Immature natural killer cell (primary cell): ENCODE measurements at places on chromosomes 3 and 15.
A peak's percentile ranks its signal among the peaks of the same experiment; 100 is the strongest.

DNA sequence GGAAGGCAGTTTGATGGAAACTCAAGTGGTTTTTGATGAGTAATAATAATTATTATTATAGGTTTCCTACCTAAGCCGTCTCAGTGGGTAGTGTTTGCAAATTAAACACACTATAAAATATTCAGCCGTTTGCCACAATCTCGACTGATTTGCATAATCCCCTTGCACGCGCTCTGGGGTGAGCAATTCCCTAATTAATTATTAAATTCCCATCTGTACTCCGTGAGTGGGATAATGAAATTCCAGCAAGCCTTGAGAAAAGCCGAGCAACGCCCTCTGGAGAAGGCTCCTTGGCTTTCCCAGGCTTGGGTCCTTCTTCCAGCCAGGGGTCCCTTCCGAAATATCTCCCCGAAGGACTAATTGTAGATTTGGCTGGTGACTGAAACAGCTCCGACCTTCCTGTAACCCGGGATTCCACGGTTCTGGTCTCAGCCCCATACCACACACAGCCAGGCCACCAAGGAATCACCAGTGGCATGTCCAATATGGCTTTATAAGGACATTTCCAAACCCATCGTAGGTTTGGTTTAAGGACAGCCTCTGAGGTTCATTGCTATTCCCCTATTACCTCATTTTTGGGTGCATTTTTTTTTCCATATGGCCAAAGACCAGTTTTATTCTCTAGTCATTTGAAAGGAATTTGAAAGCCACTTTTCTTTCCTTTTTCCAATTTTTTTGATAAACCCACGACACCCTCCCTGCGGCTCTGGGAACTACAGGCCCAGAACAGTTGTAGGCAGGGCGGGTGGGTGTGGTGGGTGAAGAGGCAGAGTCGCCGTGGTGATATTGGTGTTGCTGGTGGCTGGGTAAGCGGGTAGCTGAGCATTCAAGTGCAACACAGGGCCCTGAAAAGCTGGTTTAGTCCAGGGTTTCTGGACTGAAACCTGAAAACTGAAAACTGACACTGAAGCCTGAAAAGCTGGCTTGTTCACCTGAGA is 33.2 kb upstream of the RGMA start:
- no peak for DNase-seq

DNA sequence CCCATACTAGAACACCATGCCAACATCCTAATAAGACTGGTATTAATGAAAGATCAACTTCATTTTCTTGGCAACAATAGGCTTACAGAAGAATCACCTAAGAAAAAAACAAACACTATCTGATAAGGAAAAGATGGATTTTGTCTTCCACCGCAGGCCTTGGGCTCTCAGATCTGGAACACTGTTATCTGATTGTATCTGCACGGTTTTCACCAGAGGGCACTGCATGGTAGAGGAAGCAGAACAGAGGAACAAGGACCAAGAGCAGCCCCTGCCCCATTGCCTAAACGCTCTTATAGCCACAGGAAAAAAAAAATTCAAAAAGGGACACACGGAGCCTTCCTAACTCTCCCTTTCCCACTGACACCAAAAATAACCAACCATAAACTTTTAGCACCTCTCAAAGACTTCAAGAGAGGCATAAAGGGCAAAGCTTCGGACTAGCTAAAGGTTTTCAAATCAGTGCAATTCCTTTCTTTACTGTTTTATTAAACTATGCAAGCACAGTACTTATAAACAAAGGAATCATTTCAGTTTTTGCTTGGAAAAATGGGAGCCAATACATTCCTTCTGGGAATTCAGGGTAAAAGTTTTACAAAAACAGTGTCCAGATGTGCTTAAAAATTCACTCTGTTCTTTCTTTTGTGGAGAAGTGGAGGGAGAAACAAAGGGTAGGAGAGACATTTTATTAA is 23.3 kb downstream of the IL17RD start:
- no peak for DNase-seq

DNA sequence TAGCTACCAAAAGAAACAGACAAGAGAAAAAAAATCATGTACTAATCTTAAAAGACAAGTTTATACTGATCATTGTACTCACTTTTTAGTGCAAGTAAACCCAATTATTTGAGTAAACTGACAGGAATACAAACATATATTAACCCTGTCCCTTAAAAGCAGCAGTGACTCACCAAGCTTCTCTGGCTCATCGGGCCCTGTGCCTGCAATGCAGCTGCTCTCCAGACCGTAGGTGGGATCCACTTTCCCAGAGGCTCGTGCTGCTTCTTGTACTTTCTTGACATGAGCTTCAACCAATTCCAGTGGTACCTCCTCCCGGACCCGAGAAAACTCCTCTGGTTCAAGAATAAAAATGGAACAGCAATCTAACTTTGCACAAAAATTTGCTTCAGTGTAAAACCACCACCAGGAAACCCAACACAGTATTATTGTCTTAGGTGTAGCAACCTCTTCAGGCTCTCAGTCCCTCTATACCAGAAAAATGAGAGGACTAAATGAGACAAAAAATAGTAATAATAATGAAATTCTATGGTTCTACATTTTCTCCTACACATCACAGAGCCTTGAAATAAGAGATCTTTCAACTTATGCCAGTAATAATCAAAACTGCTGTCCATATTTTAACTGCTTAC is 82.6 kb upstream of the CSPG5 start:
- DNase-seq: no peak

GRCh38 chr3:164779816-164780215 is 298.5 kb downstream of the SI start:
- no peak for DNase-seq

DNA sequence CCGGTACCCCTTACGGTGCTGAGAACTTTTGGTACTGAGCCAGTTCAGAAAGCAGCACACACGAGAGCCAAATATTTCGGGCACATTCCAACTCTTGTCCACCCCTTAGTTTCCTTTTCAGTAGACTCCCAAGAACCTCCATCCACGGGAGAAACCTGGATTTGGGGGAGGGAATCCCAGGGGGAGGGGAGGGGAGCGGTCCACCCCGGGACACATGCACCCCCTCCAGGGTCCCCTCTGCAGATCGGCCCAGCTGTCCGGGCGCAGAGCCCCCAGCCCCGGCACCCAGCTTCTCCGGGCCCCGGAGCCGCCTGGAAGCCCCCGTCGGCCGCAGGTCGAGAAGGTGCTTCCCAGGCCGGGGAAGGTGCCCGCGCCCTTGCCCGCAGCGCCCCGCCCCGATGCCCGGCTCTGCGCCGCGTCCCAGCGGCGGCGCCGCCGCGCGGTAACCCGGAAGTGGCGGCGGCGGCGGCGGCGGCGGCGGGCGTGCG is 455 bp upstream of the ABHD17C start:
- DNase-seq: peak; percentile 34

DNA sequence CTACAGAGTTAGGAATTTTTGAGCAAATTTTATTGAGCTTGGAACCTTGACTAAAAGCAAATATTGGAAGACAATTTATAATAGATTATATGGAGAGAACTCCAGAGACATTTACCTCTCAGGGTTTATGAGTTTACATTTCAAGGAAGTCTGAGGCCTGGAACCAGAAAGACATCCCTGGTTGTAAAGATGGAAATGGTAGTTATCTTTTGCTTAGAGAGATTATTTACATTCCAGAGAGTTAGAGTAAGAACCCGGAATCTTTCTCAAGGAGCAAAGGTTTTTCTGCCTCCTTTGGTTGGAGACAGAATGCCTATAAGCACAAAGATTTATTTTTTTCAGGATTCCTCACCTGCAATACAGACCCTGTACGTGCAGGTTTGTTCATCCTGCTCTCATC is 458.1 kb downstream of the TBL1XR1 start:
- no peak for DNase-seq

DNA sequence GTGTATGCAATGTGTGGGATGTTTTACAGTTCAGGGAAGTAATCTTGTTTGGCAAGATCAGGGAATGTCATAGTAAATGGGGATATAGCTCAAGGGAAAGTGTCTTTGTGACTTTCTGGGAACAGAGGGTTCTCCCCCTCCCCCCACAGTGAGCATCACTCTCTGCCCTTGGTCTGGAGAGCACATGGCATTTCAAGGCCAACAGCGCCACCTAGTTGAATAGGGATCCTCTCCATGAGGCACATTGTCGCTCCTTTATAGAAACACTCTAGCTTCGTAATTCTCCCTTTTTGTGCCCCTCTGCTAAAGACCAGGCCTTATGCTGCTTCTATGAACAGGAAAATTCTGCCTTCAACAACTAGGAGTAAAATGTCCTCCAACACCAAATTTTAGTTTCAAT is 37.1 kb upstream of the ARNT2 start:
- no peak for DNase-seq

GRCh38 chr15:74269362-74270035 is 33.4 kb downstream of the CCDC33 start:
- DNase-seq: no peak

GRCh38 chr15:26773917-26774316 is 1.1 kb upstream of the GABRB3 start:
- DNase-seq: no peak

- DNase-seq: no peak
Measured at GRCh38 chr15:68808770-68809169, 11.9 kb downstream of the ANP32A start.
